Colonic mucosa (tissue), 4 donors: ENCODE measurements at places on chromosomes 4 and X. TPM values are rescaled to one million over a fixed set of nuclear protein-coding genes. Genes with fewer than 3 reads are reported as not detected.

Gene RAI2
- 1.7 TPM for total RNA-seq

Gene SSX2
- not detected for total RNA-seq

Gene TMPRSS11E
- total RNA-seq, result not detected

Gene PAK3
- 0.25 TPM for total RNA-seq

Gene VSIG4
- total RNA-seq, result 14.1 TPM

Gene RAB33A
- 0.50 TPM for total RNA-seq

Gene MAGED4
- total RNA-seq, result 1.9 TPM

Gene GRID2
- not detected for total RNA-seq

Gene RRH
- 0.57 TPM for total RNA-seq

Gene OPN1LW
- total RNA-seq, result not detected

Gene APLN
- total RNA-seq, result 2.7 TPM

Gene BCOR
- total RNA-seq, result 18.3 TPM

Gene ABLIM2
- 11.5 TPM for total RNA-seq

Gene ZIC3
- not detected for total RNA-seq

Gene TRIM2
- total RNA-seq, result 120 TPM

Gene PLXNB3
- 3.7 TPM for total RNA-seq

Gene MAP3K15
- total RNA-seq, result 0.25 TPM

Gene GRIA3
- 0.17 TPM for total RNA-seq

Gene STK32B
- total RNA-seq, result 0.64 TPM

Gene CFAP99
- total RNA-seq, result 0.49 TPM

Gene RASL11B
- 0.35 TPM for total RNA-seq

Gene RAB9B
- 1.2 TPM for total RNA-seq

Gene AKAP4
- total RNA-seq, result not detected

Gene UGT2B11
- total RNA-seq, result not detected

Gene HPGD
- total RNA-seq, result 62.3 TPM

Gene TXK
- 0.72 TPM for total RNA-seq

Gene ZNF630
- 2.8 TPM for total RNA-seq

Gene H2BW2
- not detected for total RNA-seq

Gene BRS3
- total RNA-seq, result not detected

Gene SOX3
- not detected for total RNA-seq

Gene PPARGC1A
- total RNA-seq, result 44.4 TPM

Gene H2AZ1
- 227 TPM for total RNA-seq

Gene CFI
- total RNA-seq, result 1.6 TPM

Gene TEX11
- 0.94 TPM for total RNA-seq

Gene SCML2
- 1.2 TPM for total RNA-seq

Gene FGG
- 6.1 TPM for total RNA-seq

Gene IL2RG
- total RNA-seq, result 61.0 TPM

Gene DCAF4L1
- total RNA-seq, result 0.15 TPM

Gene AMBN
- not detected for total RNA-seq

Gene BTK
- 1.9 TPM for total RNA-seq

Gene GUCY1A1
- total RNA-seq, result 2.0 TPM

Gene PABPC1L2A
- total RNA-seq, result not detected

Gene EREG
- 3.5 TPM for total RNA-seq

Gene CSAG1
- total RNA-seq, result not detected

Gene HTRA3
- 1.3 TPM for total RNA-seq

Gene CFAP47
- not detected for total RNA-seq

Gene ODAPH
- total RNA-seq, result not detected

Gene TMEM31
- not detected for total RNA-seq

Gene FMR1
- 45.0 TPM for total RNA-seq
